Stimulated activated CD4-positive, alpha-beta T cell treated with anti-CD3 and anti-CD28 coated beads, Interleukin-4, amount 100 ng/mL, for 48 hours (primary cell): ENCODE measurements at places on chromosomes 12 and 14.

- no peak for DNase-seq
These were observed 55.3 kb downstream of the KCNC2 start for GRCh38 chr12:75154388-75154787.

GRCh38 chr12:111420494-111420893 lies 14.8 kb downstream of the SH2B3 start:
- DNase-seq = no peak

- DNase-seq = no peak
These were observed 838 bp downstream of the LRIG3 start for GRCh38 chr12:58919231-58920101.

DNA sequence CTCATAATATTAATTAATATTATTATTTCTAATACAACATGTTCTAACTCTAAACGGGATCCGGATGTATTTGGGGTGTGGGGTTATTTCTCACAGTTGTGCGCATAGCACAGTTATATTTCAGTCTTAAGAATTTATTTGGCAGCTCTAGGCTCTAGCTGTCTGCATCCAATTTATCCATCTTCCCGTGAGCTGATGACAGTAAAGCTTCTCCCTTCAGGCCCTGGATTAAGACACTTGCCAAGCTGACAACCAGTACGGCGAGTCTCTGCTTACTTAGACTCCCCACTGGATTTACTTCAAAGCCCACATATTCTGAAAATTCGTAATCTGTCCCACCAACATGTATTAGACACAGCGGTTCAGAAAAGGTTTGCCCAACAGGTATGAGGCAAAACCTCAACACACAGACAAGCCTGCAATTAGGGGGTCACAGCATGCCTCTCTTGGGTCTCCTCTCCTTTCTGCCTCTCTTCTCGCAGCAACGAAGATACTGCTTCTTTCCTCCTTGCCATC lies 232.9 kb upstream of the TMTC1 start:
- no peak for DNase-seq

- DNase-seq = no peak
These were observed 1.4 kb downstream of the HSP90AA1 start for GRCh38 chr14:102085488-102085887.

DNA sequence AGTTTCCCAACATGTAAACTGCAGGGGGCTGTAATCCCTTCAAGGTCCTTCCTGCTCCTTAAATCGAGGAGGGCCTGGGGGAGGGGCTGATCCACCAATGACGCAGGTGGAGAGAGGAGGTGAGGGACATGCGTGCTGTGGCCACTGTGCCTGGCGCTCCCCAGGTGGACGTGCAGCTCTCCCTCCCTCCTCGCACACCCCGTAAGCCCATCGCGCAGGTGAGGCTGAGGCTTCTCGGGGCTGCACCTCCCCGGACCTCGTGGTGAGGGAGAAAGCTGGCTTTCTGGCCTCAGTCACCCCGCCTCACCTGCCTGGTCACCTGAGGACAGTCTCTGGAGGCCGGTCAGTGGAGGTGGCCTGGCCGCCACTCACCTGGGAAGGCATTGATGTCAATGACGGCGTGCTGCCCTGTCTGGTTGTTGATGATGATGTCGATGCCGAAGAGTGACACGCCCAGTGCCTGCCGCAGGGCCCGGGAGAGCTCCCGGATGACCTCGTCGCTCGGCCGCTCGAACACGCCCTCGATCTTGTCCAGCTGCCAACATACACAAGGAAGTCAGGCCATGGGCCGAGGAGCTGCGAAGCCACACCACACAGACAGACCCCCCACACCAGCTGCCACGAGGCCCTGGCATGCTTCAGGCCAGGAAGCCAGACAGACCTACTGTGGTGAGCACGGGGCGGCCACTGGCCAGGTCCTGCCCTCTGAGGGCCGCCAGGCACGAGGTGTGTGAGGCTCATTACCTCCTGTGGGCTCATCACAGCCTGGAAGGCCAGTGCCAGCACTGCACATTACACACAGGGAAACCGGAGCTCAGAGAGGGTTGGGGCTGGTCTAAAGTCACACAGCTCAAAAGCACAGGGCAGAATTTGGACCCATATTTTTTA lies 23.3 kb downstream of the CHGA start:
- DNase-seq = no peak

DNA sequence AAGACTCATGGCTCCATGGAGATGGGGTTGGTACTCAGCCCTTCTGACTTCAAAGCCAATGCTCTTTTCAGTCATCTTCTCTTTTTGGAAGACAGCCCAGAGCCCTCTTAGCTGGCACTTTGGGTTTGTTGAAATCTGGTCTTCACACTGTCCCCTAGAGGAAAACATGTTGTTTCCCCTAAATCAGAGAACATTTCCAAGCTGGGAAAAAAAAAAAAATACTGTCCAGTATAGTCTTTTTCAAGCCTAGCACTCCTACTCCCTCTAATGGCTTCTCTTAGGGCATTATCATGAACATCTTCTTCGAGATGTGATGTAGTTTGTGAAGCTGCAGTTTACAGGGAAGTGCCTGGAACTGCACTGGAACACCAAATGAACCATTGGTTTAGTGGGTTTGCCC lies 3.0 kb upstream of the ZC3H14 start:
- no peak for DNase-seq

GRCh38 chr12:53868511-53868986 lies 70.1 kb upstream of the HOXC13 start:
- DNase-seq = no peak

- no peak for DNase-seq
These were observed 59.7 kb downstream of the RCOR1 start for GRCh38 chr14:102652194-102652593.

DNA sequence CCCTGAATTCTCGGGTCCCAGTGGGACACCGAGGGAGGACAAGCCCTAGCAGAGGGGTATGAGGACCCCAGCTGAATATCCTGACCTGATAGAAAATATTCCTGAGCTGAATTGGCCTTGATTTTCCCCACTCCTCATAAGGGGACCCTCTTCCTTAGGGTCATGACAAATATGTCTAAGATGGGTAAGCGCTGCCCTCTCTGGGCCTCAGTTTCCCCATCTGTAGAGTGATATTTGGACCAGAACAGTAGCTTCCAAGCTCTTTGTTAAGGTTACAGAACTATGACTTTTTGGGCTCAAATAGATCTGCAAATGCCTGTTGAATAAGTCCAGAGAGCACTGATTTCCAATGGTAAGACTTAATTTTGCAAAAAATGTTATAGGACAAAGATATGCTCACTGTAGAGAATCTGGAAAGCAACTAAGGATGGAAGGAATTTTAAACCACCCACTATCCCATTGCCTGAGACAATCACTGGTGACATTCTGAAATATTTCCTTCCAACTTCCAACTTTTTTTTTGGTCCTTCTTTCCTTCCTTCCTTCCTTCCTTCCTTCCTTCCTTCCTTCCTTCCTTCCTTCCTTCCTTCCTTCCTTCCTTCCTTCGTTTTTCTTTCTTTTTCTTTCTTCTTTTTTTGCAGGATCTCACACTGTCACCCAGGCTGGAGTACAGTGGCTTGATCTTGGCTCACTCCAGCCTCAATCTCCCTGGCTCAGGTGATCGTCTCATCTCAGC lies 32.0 kb downstream of the MYL2 start:
- DNase-seq = no peak

GRCh38 chr14:25049093-25049567 lies 817 bp downstream of the STXBP6 start:
- no peak for DNase-seq

GRCh38 chr12:33587784-33588712 lies 148.4 kb upstream of the SYT10 start:
- DNase-seq = no peak

GRCh38 chr12:56713345-56713744 lies 11.8 kb downstream of the NACA start:
- DNase-seq = no peak

- no peak for DNase-seq
These were observed 3.9 kb upstream of the ESYT1 start for GRCh38 chr12:56124133-56124532.

GRCh38 chr12:44875954-44876543 lies at the start of gene NELL2:
TSS of gene NELL2 (minus strand) at chr12:44876315. CDS start at chr12:44875869, 446 bp downstream.
- DNase-seq = peak; percentile 50

- no peak for DNase-seq
These were observed 215.4 kb downstream of the SLC41A2 start for GRCh38 chr12:104742551-104743201.

DNA sequence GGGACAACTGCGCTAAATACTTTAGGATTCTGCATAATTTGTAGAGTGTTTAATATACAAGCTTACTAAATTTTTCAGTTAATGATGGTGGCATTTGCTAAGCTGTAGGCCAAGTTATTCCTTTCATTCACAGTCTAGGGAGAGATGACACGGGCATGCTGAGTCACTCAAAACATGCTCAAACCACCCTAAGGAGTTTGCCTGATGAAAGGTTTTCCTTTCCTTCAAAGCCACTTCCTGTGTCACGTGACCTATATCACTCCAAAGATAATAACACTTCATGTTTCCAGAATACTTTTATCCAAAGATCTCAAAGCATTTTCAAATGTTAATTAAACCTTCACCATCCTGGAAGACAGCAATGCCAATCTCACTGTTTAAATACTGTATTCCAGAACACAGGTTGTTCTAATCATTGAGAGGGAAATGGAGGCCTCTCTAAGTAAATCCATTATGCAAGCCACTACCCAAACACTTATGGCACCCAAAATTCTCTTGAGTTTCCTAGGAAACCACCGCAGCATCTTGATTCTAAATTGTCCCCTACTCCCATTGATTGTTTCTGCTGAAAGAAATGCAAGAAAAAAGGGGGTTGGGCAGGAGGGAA lies 207.0 kb upstream of the CDKN3 start:
- DNase-seq = no peak

DNA sequence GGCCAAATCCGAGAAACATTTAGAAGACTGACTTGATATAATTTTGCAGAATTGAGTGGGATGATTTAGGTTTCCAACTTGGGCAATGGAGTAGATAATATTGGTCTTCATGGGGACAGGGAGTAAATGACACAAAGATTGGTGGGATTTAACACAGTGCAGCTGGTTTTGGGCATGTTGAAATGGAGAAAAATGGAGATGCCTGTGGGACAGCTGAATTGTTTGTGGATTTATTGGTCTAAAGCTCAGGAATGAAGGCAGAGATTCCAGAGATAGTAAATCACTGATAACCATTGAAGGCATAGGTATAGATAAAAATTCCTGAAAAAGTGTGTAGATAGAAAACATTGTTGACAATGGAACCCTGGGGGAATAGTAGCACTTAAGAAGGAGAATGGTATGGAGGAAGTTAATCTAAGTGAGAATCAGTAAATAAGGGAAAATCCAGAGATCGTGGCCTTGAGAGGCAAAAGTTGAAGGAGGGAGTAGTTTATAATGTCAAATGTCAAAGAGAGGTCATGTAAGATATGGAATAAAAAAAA lies 120.9 kb upstream of the ATP2B1 start:
- no peak for DNase-seq

DNA sequence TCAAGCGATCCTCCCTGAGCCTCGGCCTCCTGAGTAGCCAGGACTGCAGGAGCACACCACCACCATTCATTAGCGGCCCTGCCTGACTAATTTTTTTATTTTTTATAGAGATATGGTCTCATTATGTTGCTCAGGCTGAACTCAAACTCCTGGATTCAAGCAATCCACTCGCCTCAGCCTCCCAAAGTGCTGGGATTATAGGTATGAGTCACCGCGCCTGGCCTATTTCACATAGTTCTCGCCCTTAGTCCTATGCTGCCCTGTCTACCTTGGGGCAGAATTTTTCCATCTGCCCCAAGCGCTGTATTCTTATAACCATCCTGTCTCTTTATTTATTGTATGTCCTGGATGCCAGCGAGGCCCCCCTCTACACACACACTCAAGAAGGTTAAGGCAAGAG lies 50.9 kb upstream of the BCL2L14 start:
- no peak for DNase-seq

DNA sequence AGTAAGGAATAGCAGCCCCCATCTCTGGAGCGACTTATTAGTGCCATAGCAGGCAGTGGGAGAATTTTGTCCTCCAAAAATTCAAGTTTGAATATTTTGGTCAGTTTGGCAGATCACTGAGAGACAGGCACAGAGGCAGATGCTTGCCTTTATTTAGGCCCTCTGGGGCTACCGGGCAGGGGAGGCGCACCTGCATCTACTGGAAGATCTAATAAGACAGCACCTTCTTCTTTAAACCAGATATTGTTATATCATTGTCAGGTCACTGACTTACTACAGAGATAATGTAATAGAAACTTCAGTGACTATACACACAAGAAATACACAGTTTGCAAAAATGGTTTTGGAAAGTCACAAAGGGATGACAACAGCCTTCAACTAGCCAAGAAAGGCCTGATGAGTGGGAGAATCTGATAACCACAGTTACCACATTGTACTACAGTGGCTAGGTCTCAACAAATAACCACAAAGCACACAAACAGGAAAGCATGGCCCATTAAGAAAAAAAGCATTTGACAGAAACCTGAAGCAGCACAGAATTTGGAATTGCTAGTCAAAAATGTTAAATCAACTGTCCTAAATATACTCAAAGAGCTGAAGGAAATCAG lies 56.8 kb downstream of the CDK17 start:
- no peak for DNase-seq

DNA sequence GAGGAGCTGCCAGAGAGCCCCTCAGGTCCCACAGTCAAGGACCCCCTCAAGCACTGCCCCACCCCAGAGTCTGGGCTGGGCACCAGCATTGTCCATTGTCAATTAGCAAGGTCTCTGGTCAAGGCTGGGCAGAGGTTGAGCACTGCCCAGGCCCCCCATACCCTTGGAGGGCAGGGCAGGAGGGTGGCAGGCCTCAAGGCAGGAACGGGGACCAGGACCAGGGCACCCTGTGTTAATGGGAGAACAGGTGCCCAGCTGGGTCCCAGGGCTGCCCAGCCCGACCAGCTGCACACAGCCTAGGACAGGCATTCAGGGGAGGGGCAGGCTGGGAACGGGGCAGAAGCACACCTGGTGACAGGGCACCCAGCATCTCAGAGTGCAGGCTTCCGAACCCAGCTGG lies 18.4 kb downstream of the SIVA1 start:
- no peak for DNase-seq
